ENCODE measurements at places on chromosomes 5 and 9.

DNA sequence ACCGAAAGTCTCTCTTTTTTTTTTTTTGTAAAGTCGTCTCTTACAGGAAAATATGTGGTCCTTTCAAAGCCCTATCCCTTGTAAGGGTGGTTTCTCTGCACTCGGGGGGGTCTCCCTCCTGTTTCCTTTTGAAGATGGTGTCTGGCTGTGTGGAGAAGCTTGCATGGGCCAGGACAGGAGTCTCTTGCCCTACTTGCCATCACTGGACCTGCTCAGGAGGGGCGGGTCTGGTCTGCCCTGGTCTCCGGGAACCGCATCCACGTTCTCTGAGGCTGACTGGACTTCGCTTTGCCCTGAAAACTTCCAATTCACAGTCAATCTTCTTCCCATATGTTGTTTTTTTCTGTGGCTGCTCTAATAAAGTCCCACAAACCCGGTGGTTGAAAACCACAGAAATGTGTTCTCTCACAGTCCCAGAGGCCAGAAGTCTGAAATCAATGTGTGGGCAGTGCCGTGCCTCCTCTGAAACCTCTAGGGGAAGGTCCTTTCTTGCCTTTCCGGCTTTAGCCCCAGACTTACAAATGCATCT is 92.9 kb upstream of the IER5L start:
- DNase-seq = no peak

DNA sequence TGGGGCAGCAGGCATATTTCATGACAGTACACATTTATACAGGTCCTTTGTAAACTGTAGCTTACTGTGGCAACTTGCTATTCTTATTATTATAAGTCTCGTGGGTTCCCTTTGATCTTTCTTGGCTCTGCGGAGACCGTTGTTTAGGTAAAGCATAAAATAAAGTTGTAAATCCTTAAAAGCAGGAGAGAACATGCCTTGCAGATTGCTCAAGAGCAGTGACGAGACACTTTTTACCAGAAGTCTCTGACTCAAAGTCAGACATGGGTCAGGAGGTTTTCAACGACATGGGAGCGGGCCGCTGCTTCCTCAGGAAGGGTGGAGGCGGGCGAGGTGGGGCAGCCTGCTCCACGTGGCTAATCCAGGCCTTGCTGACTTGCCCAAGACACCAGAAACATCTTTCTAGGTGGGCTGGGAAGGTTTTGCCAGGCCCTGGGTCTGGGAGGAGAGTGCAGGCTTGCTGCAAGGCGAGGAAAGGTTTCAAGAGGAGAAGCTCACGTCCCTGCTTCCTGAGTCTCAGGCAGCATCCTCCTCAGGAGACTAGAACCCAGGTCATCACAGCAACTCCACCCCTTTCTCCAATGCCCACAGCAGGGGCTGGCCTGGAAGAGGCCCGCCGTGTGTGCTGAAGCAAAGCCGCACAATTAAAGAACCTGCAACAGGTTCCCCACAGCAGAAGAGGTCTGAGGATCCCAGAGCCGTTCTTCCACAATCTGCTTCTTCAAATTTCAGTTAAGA is 6.5 kb downstream of the TBC1D2 start:
- DNase-seq = no peak

- DNase-seq = no peak
Measured at GRCh38 chr5:83645936-83646335, 74.7 kb downstream of the HAPLN1 start.

GRCh38 chr9:76161106-76161505 is 233.1 kb downstream of the RFK start:
- no peak for DNase-seq

- DNase-seq = no peak
Measured at GRCh38 chr5:169200125-169200778, 100.7 kb downstream of the SLIT3 start.

DNA sequence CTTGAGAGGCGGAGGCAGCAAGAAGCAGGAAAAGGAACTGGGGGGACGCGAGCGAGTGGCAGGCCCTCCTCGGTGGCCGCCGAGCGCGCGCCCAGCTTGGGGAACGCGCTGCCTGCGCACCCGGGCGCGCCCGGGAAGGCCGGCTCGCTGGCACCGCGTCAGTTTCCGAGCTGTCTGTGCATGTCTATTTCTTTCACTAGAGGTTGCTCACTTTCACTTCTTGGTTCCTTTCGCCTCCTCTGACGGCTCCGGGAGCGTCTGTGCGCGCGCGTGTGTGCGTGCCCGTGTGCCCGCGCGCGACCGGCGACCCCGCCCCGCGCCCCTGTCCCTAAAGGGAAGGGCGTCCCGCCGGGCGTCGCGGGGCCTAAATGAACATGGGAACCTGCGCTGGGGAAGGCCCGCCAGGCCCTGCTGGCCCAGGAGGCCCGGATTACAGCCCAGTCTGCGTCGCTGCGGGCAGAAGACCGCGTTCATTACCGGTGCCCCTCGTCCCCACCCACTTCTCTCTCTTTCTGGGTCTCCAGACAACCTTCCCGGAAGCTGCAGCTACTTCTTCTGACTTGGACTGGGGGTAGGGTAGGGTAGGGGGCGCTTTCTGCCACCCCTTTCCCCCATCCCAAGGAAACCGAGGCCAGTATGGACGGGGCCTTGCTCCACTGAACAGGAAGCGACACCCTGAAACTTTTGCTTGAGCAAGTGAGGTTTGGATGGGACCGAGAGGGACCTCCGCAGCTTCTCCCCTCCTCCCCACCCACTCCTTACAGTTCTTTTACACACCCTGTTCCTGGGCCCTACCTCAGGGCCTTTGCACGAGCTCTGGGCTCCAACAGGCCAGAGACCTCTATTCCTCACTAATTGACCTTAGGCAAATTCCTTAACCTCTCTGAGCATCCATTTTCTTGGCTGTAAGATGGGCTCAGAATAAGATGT is 205.8 kb upstream of the IER5L start:
- peak; percentile 28 for DNase-seq

GRCh38 chr5:52148679-52149078 is 639.0 kb upstream of the ITGA1 start:
- no peak for DNase-seq

DNA sequence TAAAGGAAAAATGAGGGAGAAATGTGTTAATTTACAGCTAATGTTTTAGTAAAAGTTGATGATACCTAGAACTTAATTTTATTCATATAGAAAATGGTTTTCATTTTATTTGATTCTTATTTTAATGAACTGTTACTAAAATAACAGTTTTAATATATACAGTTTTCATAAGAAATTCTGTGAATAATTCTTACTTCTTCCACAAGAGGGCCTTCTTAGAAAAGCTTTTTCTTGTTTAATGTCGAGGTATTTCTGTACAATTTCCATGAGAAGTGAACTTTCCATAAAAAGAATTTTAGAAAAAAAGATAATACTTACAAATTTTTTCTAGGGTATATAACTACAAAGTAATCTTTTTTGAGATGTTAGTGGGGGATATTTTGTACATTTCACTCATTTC is 73.9 kb downstream of the KLF9 start:
- no peak for DNase-seq

- DNase-seq = no peak
Measured at GRCh38 chr9:38352530-38353328, 39.8 kb upstream of the ALDH1B1 start.

DNA sequence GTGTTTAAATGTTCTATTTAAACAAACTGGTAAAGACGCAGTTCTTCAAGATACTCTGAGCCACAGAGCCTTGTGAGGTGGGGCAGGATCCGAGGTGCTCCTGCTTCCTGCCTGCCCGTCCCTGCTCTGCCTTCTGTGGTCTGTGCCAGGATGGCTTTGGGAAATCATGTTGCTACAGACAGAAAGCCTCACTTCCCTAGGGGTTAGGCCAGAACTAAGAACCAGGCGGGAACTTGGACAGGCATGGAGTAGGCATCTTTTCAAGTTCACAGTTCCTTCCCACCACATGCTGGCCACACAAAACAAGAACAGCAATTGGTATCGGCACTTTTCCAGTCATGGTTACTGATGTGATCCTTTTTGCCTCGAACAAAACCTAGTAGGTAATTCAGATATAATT is 67.7 kb upstream of the SPOCK1 start:
- DNase-seq = no peak

- DNase-seq = no peak
Measured at GRCh38 chr9:92709954-92710353, 40.0 kb upstream of the IPPK start.

DNA sequence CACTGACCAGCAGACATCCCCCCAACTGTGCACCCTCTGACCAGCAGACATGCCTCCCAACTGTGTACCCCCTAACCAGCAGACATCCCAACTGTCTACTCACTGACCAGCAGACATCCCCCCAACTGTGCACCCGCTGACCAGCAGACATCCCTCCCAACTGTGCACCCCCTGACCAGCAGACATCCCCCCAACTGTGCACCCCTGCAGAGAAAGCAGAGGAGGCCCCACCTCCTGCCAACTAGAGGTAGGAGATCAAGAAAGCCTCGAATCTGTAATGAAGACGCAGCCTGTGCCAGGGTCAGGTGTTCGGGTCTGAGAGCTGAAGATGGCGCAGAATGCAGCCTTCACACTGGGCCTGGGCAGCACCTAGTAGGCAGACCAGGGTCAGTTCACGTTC is 29.8 kb upstream of the NSMF start:
- no peak for DNase-seq

Data from stimulated activated CD8-positive, alpha-beta memory T cell treated with anti-CD3 and anti-CD28 coated beads, Interleukin-7, amount 100 ng/mL, for 48 hours (primary cell).